ENCODE measurements at places on chromosomes 5 and 9.

DNA sequence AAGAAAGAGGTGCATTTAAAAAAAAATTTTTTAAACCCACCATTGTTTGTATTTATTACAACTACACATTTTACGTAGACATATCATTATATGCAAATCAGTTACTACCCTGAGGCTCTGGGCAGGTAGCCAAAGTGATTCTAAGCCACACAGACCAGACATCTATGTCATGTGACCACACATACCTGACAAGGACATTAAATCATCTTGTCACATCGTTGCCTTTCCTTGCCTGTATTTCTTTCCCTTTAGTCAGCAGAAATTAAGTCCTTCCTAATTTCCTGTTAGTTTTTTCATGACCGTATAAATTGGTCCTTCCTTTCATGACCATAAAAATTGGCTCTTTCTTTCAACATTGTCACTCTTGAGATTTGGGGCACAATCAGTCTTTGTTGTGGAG, 134.2 kb upstream of the MARCHF11 start:
- H3K27ac ChIP-seq: no peak overlapping the region
- H3K4me1 ChIP-seq: no peaks in the 10 kb centered on the region
- H3K4me3 ChIP-seq: no peak overlapping the region
- peaks cover 2% of the 10 kb centered on the region for H3K27me3 ChIP-seq
- no peaks in the 10 kb centered on the region for H3K36me3 ChIP-seq

DNA sequence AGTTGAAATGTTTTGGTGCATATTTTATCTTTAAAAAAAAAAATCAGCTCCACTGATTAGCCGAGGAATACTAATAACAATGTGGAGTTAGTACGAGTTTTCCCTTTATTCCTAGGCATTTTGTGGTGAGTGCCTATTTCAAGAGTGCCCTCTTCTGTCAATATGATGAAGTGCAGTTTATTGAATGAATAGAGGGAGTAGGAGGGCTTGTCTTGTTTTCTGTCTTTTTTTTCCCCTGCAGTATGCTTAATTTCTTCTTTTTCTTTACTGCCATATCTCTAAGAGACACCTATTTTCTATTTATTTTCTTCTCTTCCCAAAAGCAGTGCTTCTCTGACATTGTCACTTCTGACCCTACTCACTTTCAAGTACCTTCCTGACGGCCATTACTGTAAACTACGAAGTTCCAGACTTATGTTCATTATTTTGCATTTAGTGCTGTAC, 169.6 kb upstream of the PITX1 start:
- no peak for DNase-seq
- no peak overlapping the region for H3K4me3 ChIP-seq
- no peak overlapping the region for H3K27ac ChIP-seq
- peaks cover 39% of the 10 kb centered on the region for H3K27me3 ChIP-seq

GRCh38 chr5:109907731-109908130, 218.0 kb downstream of the MAN2A1 start:
- peaks cover 11% of the 10 kb centered on the region for H3K4me1 ChIP-seq
- no peaks in the 10 kb centered on the region for H3K27me3 ChIP-seq
- H3K36me3 ChIP-seq: no peaks in the 10 kb centered on the region

DNA sequence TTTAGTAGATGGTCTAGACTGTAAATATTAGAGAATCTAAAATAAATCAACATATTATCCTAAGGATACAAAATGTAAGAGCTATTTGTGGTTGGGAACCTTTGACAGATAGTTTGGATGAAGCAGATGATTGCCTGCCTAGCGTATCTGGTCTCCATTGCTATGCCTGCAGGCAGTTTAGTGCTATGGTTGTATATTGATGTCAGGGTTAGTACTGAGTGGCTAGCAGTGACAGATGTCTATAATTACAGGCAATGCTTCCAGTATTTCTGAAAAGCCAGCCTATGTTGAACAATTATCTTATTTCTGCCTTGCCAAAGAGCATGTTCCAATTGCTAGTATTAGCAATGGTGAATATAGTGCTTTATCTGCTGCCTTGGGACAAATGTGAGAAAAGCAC, 151.3 kb upstream of the TLX3 start:
- no peaks in the 10 kb centered on the region for H3K36me3 ChIP-seq
- no peak overlapping the region for H3K27ac ChIP-seq
- H3K4me1 ChIP-seq: no peaks in the 10 kb centered on the region
- DNase-seq: no peak
- H3K27me3 ChIP-seq: no peaks in the 10 kb centered on the region
- H3K4me3 ChIP-seq: no peak overlapping the region

GRCh38 chr5:14155075-14155474, 11.9 kb downstream of the TRIO start:
- no peak overlapping the region for H3K4me3 ChIP-seq
- no peak for DNase-seq
- no peak overlapping the region for H3K27ac ChIP-seq
- peaks cover 26% of the 10 kb centered on the region for H3K27me3 ChIP-seq

- peaks cover 17% of the 10 kb centered on the region for H3K36me3 ChIP-seq
- H3K27ac ChIP-seq: peak overlapping the region; percentile 91
- DNase-seq: no peak
- no peak overlapping the region for H3K4me3 ChIP-seq
Observed at GRCh38 chr9:37293664-37294524, 128.6 kb upstream of the GRHPR start.

DNA sequence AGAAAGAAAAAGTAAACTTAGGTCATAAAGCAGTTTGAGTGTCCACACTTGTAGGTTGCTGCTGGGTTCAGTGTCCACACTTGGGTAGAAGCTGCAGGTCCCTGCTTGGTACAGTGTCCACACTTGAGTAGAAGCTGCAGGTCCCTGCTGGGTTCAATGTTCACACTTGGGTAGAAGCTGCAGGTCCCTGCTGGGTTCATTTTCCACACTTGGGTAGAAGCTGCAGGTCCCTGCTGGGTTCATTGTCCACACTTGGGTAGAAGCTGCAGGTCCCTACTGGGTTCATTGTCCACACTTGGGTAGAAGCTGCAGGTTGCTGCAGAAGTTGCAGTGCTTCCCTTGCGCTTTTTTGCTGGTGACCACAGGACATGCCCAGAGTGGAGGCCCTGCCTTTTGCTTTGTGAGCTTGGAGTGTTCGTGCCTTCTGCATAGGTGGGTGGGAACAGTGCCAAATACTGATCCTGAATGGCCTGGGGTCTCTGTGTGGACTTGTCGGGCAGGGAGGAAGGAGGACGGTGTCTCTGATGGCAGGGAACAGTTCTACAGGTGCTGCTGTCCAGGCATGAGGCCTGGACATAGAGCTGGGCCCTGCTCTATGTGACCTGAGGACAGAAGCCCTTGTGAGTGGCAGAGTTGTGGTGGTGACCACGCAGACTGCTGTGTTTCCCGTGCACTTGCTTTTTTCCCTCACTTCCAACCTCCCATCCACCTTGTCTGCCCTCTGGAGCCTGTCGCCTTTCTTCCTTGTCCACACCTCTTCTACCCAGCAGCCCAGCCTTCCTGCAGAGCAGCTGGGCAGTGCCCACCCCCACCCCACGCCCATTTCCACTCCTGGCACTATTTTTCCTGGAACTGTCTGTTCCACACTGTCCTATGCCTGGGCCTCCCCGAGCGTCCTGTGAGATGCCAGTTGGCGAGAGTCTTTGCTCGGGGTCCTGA, 120.8 kb downstream of the EHMT1 start:
- DNase-seq: no peak
- H3K4me1 ChIP-seq: peaks cover 16% of the 10 kb centered on the region
- H3K27me3 ChIP-seq: no peaks in the 10 kb centered on the region
- peaks cover 67% of the 10 kb centered on the region for H3K36me3 ChIP-seq
- H3K27ac ChIP-seq: no peak overlapping the region

GRCh38 chr9:6822696-6823095, 64.9 kb downstream of the KDM4C start:
- H3K27ac ChIP-seq: no peak overlapping the region
- H3K27me3 ChIP-seq: no peaks in the 10 kb centered on the region
- no peak for DNase-seq
- H3K4me1 ChIP-seq: peaks cover 13% of the 10 kb centered on the region

DNA sequence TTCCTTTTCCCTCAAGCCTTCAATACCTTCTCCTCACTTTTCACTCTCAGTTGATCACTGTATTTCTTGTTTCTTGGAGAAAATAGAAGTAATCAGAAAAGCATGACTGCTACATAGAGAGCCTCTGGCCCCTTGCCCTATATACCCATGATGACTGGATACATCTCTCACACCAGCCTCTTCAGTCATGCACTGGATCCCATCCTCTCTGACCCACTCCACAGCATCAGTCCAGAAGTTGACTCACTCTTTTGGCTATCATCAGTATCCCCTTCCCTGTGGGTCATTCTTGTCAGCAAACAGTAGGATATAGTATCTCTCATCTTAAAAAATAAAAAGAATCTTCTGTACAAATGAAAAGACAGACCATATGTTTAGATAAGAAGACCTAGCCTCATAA, 32.9 kb downstream of the PTCD2 start:
- no peak overlapping the region for H3K27ac ChIP-seq
- H3K4me1 ChIP-seq: peaks cover 14% of the 10 kb centered on the region
- H3K27me3 ChIP-seq: no peaks in the 10 kb centered on the region
- no peak overlapping the region for H3K4me3 ChIP-seq

DNA sequence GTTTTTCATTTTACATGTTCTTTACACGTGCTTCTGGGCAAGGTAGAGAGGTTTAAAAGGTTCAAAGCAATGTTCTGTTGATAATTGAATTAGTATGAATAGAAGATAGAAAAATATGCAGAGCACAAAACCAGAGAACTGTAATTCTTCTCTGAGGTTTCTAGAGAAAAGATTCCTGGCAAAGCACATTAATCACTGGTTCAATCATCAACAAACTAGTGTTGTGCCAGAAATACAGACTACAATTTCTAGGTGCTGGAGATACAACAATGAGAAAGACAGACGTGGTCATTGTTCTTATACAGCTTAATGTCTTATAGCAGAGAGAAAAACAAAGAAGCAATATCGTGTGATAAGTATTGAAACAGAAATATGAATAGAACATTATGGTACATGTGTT, 25.5 kb downstream of the MEGF9 start:
- H3K36me3 ChIP-seq: peaks cover 2% of the 10 kb centered on the region
- peaks cover 19% of the 10 kb centered on the region for H3K4me1 ChIP-seq
- DNase-seq: no peak
- no peaks in the 10 kb centered on the region for H3K27me3 ChIP-seq

DNA sequence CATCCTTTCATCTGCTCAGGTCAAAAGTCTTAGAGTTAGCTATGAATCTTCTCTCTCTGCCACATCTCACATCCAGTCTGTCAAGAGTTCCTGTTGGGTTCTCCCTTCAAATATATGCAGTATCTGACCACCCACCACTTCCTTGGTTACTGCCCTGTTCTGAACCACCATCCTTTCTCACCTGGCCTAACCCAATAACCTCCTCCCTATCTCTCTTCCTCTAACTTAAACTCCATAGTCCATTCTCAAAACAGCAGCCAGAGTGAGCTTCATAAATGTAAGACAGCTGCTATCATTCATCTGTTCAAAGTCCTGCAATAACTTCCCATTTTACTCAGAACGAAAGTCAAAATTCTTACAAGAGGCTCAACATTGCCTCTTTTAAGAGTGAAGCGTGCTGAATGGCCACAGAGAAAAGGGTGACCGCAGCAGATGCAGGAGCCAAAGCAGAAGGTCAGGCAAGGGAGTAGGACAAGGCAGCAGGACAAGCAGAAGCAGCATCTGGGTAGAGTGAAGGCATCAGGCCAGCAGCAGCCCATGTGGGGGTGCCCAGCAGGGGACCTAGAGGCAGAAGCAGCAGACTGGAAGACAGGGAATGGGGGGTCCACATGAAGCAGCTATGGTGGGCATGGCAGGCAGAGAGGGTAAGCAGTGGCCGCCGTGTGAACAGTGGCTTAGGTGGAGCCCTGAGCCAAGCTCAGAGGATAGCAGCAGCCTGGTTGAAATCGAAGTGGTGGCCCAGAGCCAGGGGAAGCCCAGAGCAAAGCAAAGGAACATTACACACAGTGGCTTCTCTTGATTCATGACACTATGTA, 39.3 kb upstream of the CDC42SE2 start:
- DNase-seq: no peak
- H3K36me3 ChIP-seq: no peaks in the 10 kb centered on the region
- no peaks in the 10 kb centered on the region for H3K27me3 ChIP-seq
- H3K4me1 ChIP-seq: peaks cover 10% of the 10 kb centered on the region
- H3K4me3 ChIP-seq: no peak overlapping the region

DNA sequence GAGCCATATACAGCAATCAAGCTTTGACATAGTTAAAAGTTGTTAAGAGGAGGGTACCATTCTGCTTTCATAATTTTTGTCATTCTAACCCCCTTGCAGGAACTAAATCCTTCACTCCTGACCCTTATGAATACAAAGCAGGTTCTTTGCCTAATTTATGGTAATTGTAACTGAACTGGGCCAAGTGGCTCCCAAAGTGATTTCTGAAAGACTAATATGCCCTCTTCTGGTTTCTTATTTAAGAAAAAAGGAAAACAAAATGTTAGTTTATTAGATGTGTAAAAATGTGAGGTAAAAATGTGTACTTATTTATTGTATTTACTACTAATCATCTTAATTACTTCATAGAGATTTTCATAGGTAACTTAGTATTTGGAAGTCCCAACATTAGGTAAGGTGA, 268.5 kb downstream of the BNC2 start:
- no peak overlapping the region for H3K4me3 ChIP-seq
- no peaks in the 10 kb centered on the region for H3K27me3 ChIP-seq
- no peak overlapping the region for H3K27ac ChIP-seq
- H3K4me1 ChIP-seq: no peaks in the 10 kb centered on the region
- no peaks in the 10 kb centered on the region for H3K36me3 ChIP-seq

DNA sequence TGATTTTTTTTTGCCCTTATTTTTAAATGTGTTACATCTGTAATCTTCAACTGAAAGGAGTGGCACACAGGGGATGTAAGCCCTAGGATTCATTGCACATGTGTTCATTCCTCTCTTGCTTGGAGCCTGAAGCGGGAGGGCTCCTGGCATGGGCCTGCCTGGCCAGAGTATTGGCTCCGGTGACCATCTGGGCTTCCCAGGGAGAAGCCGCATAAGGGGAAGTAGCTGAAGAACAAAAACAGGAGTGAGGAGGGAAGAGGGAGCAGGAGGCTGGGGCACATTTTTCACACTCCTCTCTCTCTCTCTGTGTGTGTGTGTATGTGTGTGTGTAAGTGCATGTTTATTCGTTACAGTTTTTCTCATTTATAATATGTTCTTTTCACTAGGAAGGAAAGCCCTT, 269.9 kb downstream of the PRR16 start:
- H3K27me3 ChIP-seq: no peaks in the 10 kb centered on the region
- no peaks in the 10 kb centered on the region for H3K4me1 ChIP-seq
- no peak overlapping the region for H3K27ac ChIP-seq
- H3K36me3 ChIP-seq: no peaks in the 10 kb centered on the region
- H3K4me3 ChIP-seq: no peak overlapping the region

GRCh38 chr9:13351778-13352386, 72.4 kb upstream of the MPDZ start:
- H3K4me3 ChIP-seq: no peak overlapping the region
- no peaks in the 10 kb centered on the region for H3K36me3 ChIP-seq
- no peak overlapping the region for H3K27ac ChIP-seq
- no peaks in the 10 kb centered on the region for H3K4me1 ChIP-seq
- H3K27me3 ChIP-seq: no peaks in the 10 kb centered on the region

- DNase-seq: no peak
- no peak overlapping the region for H3K27ac ChIP-seq
- no peaks in the 10 kb centered on the region for H3K27me3 ChIP-seq
- H3K36me3 ChIP-seq: peaks cover 8% of the 10 kb centered on the region
Observed at GRCh38 chr9:123787416-123787815, 142.5 kb downstream of the DENND1A start.
